ENCODE measurements at places on chromosomes 7 and 10.

DNA sequence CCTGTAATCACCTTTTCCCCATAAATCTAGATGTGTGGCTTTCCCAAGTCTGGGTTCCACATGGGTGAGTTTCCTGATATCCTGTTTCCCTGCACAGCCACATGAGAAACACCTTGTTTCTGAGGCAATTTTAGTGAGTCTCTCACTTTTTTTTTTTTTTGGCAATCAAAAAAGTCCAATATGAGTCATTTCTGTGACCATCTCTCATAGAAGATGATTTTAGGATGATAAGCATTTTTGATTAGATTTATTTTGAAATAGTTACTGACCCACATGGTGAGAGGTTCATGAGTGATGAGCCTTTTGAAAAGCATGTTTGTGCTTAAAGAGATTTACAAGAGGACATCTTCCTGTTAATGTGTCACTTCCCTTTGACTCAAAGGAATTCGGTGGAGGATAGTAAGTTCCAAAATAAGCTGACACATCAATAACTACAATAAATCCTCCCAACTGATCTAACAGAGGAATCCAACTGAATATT lies 464.0 kb downstream of the INHBA start:
- DNase-seq = no peak

- DNase-seq = no peak
These were observed 179.2 kb downstream of the CCDC3 start for GRCh38 chr10:12822126-12822892.

GRCh38 chr10:131802156-131802915 lies 98.5 kb upstream of the PPP2R2D start:
- DNase-seq = peak; percentile 31

- DNase-seq = no peak
These were observed 180.3 kb downstream of the KCNMA1 start for GRCh38 chr10:77457266-77457665.

DNA sequence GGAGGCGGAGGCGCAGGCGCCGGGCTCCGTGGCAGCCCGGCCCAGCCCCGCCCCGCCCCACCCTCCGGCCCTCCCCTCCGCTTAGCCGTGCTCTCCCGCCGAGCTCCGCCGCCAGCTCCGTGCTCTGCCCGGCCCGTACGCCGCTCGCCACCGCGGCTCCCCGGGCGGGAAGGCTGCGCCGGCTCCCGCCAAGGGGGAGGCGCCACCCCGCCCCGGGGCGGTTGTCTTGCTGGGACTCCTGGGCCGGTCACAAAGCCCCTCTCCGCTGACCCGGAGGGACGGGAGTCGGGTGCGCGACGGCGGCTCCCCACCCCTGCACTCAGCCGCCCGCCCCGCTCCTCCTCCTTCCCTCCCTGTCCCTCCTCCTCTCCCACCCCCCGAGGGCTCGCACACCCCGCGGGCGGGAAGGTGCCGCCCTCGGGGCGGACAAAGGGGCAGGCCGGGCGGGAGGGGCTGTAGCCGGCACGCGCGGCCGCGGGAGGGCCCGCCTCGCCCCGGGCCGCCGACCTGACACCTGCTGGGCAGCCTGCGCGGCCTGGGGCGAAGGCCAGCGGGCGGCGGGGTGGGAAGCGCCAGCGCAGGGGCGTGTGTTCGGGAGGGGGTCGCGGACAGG lies 11.5 kb upstream of the SP8 start:
- no peak for DNase-seq

DNA sequence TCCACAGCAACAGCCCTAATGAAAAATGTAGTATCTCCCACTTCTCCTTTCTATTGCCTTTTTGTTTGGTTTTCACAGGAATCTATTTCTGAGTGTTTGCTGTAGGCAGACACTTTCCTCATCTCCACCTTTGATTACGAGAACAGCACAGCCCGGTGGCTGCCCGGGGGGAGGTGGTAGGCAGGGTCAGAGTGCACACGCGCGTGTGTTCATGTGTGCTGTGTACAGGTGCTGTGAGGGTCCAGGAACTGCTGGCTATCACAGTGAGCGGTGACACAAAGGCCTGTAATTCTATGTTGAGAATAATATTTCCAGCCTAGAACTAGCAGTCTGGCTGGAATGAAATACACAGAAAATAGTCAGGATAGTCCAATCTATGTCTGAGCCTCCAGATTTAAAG lies 212.8 kb downstream of the ADARB2 start:
- no peak for DNase-seq

GRCh38 chr7:96667026-96667425 lies 42.6 kb downstream of the SEM1 start:
- DNase-seq = no peak

DNA sequence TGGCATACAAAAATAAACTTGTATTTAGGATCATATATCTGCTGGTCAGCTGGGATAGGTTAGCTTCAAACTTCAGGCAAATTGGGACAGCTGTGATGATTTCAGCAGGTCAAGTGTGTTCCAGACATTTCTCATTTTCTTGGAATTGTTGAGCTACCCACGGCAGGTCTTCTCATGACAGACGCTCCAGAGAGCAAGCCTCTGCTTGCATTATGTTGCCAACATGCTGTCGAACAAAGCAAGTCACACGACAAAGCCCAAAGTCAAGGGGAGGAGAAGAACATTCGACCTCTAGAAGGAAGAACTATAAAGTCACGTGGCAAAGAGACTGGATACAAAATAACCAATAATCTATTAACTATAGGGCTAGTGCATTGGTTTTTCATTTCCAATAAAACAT lies 103.5 kb downstream of the RAB18 start:
- no peak for DNase-seq

DNA sequence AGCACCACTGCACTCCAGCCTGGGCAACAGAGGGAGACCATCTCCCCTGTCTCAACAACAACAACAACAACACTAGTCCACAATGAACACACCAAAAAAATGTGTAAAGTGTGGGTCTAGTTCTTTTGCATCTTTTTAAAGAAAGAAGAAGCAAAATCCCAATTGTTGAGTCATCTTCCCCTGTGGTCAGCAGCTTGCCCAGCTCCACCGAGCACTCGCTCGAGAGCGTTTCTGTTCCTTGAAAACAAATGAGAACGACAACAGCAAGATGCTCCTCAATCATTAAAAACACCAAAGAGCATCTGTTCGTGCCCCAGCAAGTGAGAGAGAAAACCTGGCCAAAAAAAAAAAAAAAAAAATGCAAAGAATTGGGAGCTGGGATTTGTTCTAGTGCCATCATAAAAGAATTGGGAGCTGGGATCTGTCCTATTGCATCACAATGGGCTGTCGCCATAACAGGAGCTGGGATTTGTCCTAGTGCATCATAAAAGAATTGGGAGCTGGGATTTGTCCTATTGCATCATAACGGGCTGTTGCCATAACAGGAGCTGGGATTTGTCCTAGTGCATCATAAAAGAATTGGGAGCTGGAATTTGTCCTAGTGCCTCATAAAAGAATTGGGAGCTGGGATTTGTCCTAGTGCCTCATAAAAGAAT lies 118.1 kb downstream of the PTPRN2 start:
- no peak for DNase-seq

Data from activated effector memory CD4-positive, alpha-beta T cell treated with anti-CD3 and anti-CD28 coated beads, Interleukin-2, amount 50 U/mL, for 16 hours (primary cell).